AG08396 (cell line): ENCODE measurements at places on chromosomes 2 and 18.

- no peak for DNase-seq
Measured at GRCh38 chr18:2572171-2572569, 813 bp downstream of the NDC80 start.

- peak; percentile 72 for DNase-seq
Measured at GRCh38 chr2:165953306-165953654, 296 bp downstream of the TTC21B start.

GRCh38 chr2:183123959-183124221 lies 353 bp upstream of the NUP35 start:
- DNase-seq, result no peak

DNA sequence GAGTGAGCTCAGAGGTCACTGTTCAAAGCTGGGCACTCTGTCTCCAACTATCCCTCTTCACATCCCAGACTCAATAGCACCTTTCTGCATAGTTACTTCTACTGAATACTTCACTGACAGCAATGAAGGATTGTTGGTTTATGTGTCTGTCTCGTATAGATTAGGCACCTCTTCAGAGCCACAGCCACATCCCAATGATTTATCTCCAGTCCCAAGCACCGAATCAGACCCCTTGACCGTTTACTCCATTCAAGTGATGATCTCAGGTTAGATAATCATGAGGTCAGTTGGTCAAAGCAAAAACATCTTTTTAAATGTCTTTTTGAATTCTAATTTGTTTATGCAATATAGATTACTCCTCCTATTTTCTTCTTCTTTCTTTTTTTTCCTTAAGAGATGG lies 14.7 kb downstream of the NEDD4L start:
- DNase-seq, result no peak

GRCh38 chr2:19349911-19350677 lies 8.3 kb downstream of the OSR1 start:
- DNase-seq, result no peak

DNA sequence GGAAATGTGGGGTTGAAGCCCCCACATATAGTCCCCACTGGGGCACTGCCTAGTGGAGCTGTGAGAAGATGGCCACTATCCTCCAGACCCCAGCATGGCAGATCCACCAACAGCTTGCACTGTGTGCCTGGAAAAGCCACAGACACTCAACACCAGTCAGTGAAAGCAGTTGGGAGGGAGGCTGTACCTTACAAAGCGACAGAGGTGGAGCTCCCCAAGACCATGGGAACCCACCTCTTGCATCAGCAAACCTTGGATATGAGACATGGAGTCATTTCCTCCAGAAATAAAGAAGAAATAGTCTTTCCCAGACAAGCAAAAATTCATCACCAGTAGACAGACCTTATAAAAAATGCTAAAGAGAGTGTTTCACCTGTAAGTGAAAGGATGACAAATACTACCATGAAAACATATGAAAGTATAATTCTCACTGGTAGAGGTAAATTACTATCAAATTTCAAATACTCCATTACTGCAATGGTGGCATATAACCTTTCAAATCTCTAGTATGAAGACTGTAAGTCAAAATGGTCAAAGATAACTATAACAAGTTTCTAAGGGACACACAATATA lies 152.6 kb upstream of the EPHA4 start:
- no peak for DNase-seq

DNA sequence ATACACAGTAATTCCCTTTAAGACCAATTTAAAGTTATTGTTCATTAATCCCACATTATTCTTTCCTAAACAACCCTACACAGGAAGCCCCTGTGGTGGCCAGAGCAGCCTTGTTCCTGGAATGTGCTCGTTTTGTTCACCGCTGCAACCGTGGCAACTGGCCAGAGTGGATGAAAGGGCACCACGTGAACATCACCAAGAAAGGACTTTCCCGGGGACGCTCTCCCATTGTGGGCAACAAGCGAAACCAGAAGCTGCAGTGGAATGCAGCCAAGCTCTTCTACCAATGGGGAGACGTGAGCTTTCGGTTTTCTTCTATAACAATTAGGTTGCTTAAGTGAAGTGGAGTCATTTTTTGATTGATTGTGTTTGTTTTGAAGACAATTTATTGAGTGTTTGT lies 101.0 kb downstream of the UNC80 start:
- peak; percentile 5 for DNase-seq

DNA sequence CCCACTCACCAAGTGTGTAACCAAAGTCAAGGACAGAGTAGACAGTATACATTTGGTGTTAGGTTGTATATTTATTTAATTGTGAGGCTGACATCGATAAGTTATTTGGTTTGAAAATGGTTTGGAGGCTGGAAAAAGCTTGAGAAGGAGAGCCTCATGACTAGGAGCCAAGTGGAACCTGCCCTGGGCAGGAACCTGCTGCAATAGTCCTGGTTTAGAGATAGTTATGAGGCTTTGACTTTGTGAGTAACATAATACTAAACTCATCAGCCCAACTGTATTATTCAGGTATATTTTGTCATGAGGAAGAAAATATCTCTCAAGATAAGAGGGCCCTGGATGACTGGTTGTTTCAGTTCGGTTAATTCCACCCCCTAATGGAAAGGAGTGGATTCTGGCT lies 234.3 kb upstream of the CYRIA start:
- no peak for DNase-seq

GRCh38 chr2:201971531-201972228 lies 62.0 kb upstream of the FZD7 start:
- peak; percentile 32 for DNase-seq

DNA sequence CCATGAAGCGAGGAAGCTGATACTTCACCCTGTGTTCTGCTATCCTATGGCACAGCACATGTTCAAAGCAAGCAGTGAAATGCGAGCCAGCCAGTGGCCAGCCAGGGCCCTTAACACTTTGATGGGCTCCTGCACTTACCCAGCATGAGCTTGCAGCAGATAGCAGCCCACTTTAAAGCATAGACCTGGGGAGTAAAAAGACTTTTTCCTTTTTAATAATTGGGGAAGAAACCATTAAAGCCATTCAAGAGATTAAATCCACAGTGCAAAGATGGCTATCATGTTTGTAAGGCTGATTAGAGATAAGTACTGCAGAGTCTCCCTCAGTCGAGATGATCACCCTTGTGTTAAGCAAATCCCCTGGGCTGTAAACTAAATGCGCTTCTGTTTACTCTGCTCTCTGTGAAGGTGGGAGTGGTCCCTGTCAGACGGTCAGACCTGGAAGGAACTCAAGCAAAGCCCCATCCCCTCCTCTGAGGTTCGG lies 15.7 kb downstream of the CCBE1 start:
- DNase-seq, result no peak

GRCh38 chr2:63992061-63992685 lies 27.1 kb downstream of the VPS54 start:
- no peak for DNase-seq

GRCh38 chr2:152154462-152154861 lies 21.1 kb downstream of the STAM2 start:
- DNase-seq, result no peak

GRCh38 chr2:201517094-201517493 lies 65.6 kb downstream of the STRADB start:
- peak; percentile 17 for DNase-seq

DNA sequence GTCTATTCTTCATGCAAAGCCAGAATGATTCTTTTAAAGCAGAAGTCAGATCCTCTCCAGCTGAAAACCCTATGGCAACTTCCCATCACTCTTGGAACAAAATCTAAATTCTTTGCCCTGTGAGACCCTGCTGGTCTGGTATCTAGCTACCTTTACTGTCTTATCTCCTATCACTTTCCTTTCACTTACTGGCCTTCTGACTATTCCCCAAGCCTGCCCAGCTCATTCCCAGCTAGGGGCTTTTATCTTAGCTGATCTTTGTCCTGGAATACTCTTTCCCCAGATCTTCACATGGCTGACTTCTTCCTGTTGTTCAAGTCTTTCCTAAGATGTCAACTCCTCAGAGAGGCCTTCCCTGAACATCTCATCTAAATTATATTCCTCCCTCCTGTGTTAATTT lies 63.6 kb downstream of the GREB1L start:
- no peak for DNase-seq

DNA sequence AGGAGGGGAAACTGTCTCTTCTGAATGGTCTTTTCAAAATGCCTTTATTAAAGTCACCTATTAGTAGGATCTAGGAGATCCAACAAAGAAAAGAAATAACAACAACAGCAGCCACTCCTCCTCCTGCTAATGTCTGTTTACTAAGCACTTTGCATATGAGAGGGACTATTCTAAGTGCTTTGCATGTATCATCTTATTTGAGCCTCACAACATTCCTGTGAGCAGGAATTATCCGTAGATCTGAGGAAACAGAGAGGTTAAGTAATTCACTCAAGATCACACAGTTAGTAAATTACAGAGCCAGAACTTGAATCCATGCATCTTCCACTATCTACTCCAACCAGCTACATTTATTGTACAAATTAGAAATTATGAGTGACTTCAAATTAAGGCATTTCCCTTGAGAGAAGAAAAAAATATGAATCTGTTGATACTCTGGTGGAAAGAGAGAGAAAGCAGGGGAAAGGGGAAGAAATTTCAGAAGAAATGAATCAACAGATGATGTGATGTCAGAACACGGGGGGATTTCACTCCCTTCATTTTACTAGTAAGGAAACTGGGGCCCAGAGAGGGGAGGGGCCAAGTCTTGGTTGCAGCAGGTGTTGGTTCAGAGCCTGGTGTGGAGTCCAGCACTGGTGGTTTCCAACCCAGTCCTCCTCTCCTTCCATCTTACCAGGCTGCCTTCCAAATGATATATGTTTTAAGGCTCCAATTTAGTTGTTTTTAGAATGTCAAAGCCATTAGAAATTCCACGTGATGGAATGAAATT lies 49.7 kb downstream of the TSN start:
- DNase-seq, result no peak

DNA sequence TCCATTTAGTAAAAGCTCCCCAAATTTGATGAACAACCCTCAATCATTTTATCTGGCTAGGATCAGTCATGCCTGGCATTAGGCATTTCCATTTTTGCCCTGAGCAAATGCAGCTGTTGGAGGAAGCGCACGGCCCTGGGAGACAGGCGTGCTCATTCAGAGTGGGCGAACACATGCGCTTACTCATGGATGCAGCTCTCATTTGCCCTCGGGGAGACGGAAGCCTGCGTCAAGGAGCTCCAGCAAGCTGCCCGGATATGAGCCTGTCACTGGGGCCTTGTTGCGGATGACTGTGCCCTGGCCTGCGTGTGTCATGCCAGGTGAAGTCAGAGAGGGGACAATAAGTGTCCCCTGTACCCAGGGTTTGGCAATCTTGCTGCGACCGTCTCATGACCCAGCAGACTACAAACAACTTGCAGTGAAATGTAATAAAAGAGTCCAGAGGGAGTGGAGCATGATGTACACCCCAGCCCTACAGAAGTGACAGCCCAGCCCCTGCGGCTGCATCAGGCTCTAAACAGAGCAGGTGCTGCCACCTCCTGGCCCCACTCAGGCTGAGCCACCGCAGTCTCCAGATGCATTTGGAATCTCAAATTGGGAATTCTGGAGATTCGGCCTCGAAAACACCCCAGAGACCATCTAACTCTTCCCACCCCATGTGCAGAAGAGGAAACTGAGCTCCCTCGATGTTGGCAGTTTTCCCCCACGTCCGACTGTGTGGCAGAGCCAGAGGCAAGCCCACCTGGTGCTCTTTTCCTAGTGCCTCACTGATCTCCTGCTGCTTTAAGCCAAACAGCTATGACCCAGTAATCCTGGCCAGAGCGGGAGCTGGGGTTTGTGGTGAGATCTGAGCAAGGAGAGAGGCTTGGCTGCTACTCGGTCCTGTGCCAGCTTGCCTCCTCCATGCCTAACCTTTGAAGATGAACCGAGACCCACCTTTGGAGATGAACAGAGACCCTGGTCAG lies 105.0 kb upstream of the ALK start:
- peak; percentile 66 for DNase-seq

GRCh38 chr2:171952276-171952675 lies 30.0 kb downstream of the HAT1 start:
- DNase-seq, result no peak

DNA sequence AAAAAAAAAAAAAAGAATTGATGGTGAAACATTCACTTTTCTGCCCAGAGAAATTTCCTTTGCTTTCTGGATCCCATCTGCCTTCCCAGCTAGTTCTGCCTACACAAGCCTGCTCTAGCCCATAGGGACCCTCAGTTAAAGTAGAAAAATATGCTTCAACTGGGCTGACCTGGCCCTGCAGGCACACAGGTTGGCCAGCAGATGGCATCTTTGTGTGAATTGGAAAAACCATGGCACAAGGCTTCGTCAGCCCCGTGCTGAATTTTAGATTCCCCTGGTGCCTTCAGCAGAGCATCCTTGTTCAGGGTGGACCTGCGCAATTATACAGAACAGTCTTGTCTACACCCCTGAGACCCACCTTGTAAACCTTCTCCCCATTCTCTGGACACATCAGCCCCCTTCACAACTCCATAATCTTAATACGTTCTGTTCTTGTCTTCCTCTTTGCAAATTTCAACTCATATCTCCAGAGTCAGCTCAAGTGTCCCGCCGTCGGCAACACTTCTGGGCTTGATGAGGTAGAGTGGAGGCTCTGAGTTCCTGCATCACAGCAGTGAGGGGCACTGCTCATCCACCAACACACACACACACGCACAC lies 114.5 kb downstream of the INSIG2 start:
- peak; percentile 65 for DNase-seq

DNA sequence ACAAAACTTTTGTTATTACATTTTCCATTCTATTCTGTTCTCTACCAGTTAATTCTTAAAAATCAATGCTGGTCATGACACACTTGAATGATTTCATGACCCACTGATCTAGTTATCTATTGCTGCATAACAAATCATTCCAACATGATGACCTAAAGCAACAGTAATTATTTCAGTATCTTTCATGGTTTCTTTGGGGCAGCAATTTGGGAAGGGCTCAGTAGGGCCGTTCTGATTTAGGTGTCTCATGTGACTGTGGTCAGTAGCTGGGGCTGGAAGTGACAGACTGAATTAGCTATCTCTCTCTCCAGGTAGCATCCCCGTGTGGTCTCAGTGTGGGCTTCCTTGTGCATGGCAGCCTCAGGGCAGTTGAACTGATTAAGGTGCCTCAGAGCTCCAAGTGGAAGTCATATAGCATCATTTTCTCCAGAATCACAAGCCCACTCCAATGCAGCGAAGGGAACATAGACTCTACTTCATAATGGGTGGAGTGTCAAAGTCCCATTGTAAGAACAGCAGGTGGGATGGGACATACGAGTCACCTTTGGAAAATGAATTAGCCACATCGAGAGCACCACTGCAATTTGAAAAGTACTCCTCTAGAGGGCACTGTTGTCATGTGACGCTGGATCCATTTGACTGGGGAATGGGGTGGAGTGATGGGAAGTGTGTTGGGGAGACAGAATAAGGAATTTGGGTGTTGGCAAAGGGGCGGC lies 39.1 kb upstream of the FAM136A start:
- peak; percentile 70 for DNase-seq

DNA sequence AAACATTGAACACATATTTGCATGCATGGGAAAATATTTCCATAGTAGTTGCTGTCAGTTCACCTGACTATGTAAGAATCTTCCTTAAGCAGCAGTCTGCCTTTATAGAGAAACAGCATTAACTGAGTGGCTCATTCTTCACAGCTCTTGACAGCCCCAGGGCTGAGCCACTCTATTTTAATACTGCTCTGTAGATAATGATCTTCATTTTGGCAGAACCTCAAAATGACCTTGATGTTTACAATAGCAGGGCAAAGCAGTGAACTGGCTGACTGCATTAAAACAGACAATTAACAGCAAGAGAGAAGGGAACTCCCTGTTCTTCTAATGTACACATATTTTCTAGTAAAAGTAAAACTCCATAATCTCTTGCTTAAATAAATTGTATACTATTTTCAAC lies 580.6 kb upstream of the SOX11 start:
- no peak for DNase-seq
